ENCODE measurements at places on chromosomes 3 and 15. TPM values are rescaled to one million over a fixed set of nuclear protein-coding genes. Genes with fewer than 3 reads are reported as not detected.

The C2CD4B gene
- total RNA-seq, result 15.8 TPM

The LMAN1L gene
- not detected for total RNA-seq

The CDV3 gene
- 94.7 TPM for total RNA-seq

The GOLGB1 gene
- 47.8 TPM for total RNA-seq

The PLSCR5 gene
- not detected for total RNA-seq

The TYRO3 gene
- 44.0 TPM for total RNA-seq

The TM4SF4 gene
- total RNA-seq, result 0.58 TPM

The GOLGA8S gene
- 0.12 TPM for total RNA-seq

The PAQR5 gene
- 32.4 TPM for total RNA-seq

The PRR20G gene
- not detected for total RNA-seq

The CFAP91 gene
- 12.7 TPM for total RNA-seq

The UROC1 gene
- 0.35 TPM for total RNA-seq

The ZNF860 gene
- 2.2 TPM for total RNA-seq

The SNTN gene
- total RNA-seq, result 0.12 TPM

The ISLR gene
- 70.4 TPM for total RNA-seq

The SNURF gene
- total RNA-seq, result 59.5 TPM

The PTX3 gene
- total RNA-seq, result 5.1 TPM

The CHRM5 gene
- not detected for total RNA-seq

The FAM43A gene
- 19.6 TPM for total RNA-seq

The RTP3 gene
- total RNA-seq, result not detected

The STRC gene
- 0.82 TPM for total RNA-seq

The TP63 gene
- total RNA-seq, result 2.9 TPM

The AHSG gene
- total RNA-seq, result 1.3 TPM

The RPP14 gene
- 12.1 TPM for total RNA-seq

The CPLX3 gene
- not detected for total RNA-seq

The STAC gene
- 14.2 TPM for total RNA-seq

The CDHR4 gene
- total RNA-seq, result 0.35 TPM
